CD4-positive, CD25-positive, alpha-beta regulatory T cell (primary cell): ENCODE measurements at places on chromosomes 16 and 17. TPM values are rescaled to one million over a fixed set of nuclear protein-coding genes. Genes with fewer than 3 reads are reported as not detected.

DNA sequence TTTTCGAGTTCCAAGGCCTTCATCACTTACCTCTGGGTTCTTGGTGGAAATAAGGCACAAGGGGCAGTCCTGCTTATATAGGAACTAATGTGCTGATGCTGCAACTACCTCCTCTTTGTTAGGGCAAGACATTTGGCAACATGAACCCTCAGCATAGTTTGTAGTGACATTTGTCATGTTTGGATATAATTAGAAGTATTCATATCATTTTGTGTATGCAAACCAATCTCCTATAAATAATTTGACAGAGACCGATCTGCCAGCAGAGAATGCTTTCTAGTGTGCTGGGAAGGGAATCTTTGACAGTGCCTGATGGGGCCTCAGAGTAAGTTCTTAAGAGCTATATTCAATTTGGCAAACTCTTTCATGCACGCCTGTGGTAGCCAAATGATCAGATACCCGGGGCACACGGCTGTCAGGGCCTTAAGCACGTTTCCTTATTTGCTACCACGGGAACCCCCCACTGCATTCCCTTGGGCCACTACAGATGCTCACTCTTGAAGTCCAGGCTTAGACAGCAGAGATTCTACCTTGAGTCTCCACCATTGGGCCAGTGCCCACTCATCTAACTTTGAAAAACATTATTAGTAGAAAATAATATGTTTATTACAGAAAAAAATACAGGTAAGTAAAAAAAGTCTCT, at the start of gene MYH8:
MYH8 (minus strand) TSS at position 51 of the 643 bp plus-strand sequence. CDS start 1,723 bp downstream, outside the sequence.
- DNase-seq, result no peak

DNA sequence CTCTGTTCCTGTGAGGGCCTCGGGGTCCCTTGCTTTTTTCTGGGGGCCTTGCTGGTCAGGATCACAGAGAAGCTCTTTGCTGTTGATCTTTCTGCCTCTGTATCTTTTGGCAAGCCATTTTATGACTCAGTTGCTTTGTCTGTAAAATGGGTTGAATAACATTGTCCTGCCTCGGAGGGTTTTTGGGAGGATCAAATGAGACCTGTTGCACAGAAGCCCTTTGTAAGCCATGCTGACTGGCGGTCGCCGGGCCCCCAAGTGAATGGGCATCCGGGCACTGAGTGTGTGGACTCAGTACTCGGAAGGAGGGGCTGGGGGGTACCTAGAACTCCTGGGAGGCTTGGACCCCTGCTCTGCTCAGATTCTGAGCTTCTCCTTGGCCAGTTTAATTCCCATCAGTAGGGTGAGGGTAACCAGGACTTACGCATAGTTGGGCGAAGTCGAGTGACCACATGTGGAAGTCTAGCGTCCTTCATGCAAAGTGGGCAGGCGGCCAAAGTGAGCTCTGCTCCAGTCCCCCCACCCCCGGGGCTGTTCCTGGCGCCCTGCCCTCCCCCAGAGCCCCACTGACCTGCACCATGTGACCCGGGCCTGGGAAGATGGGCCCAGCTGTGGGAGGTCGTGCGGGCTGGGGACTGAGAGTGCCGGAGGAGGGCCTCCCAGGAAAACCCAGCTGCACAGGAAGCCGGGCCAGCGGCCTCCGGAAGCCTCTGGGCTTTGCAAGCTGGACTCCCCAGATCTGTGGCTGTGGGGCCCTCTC, 284.0 kb downstream of the SEC14L1 start:
- DNase-seq, result no peak

- DNase-seq, result no peak
These were observed 93.3 kb downstream of the FOXL1 start for GRCh38 chr16:86671486-86672178.

GRCh38 chr17:58105093-58105492, 21.9 kb downstream of the DYNLL2 start:
- no peak for DNase-seq

DNA sequence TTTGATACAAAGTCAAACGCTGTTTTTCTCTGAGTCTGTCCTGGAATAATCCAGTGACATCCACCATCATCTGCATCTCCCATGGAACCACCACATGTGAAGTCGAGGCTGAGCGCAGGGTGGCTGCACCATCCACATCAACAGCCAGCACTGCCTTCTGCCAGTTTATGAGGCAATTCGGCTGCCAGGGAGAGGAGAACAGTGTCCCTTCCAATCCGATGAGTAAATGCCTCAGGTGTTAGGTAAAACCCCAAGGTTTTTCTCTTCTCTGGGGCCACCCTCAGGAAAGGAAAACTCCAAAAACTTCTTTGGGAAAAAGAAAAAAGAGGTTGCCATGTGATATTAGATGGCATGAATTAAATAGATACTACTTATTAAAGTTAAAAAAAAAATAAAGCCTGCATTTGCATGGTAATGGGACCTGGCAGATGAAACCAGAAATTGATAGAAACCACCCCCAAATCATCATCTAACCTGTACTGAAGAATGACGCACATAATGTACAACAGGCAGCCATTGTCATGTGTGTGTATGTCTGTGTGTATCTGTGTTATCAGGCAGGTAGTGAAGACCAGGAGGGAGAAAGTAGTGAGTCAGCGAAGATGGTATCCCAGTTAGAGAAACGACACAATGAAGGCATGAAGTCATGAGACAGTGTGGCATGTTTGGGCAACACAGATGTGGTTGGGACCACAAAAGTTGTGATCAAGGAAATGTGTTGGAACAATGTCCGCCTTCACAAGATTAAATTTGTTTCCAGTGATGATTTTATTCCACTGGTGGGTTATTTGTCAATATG, 478.7 kb downstream of the CDH13 start:
- DNase-seq, result no peak

DNA sequence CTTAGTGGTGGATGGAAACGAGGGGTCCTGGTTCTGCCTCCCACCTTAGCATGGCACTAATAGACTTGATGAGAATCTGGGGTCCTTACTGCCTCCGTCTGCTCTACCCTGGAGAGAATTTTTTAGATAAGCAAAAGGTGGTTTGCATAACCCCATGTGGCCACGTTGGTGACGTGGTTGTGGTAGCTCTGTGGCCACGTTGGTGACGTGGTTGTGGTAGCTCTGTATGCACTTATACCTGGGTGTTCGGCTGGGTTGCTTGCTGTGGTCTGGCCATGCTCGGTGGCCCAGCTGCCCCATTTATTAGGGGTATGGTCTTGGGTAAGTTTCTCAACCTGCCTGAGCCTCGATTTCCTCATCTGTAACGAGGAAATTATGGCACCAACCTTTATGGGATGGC, 13.0 kb downstream of the SPIRE2 start:
- DNase-seq, result peak; percentile 15

- no peak for DNase-seq
These were observed 3.6 kb upstream of the XAF1 start for GRCh38 chr17:6752068-6752909.

DNA sequence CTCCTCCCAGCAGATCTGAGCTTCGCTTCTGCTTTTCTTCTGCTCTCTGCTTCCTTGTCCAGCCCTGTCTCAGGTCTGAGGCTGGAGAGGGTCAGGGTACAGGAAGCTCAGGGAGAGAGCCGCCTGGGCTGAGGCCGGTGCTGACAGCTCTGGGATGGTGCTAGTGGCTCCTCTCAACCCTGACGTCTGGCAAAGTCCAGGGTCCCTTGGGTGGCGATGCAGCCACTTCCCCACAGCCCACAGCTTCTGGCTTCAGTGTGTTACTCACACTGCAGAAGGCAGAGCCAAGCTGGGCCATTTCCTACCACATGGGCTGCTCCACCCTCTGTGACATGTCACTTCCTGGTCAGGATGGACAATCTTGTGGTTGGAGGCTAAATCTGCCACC, at the start of gene CD300C:
CD300C (minus strand) TSS at position 273 of the 388 bp plus-strand sequence. CDS start 333 bp downstream, outside the sequence.
- peak; percentile 23 for DNase-seq

GRCh38 chr16:54049591-54050458, 236.8 kb downstream of the IRX3 start:
- no peak for DNase-seq

- no peak for DNase-seq
These were observed 141.8 kb downstream of the LAT start for GRCh38 chr16:29126616-29127015.

DNA sequence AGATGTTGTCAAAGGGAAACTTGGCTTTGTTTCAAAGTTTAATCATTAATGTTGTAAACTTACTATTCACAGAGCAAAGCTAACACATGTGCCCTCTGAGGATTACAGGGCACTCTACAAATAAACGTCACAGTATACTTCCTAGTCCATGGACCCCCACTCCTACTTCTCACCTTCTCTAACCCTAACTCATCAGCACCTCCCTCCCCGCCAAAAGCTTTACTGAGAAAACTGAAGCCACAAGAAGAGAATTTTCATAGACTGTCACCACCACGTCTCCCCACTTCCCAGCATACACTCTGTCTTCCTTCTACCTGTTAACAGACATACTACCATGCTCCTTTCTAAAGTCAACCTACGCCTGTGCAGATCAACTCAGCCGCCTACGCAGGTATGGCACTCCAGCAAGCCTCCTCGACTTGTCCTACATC, 29.0 kb downstream of the HELZ start:
- no peak for DNase-seq

GRCh38 chr16:66366433-66367299, at the start of gene CDH5:
CDH5 (plus strand) TSS chr16:66366691; CDS start chr16:66379338, 12,647 bp downstream.
- DNase-seq, result no peak

DNA sequence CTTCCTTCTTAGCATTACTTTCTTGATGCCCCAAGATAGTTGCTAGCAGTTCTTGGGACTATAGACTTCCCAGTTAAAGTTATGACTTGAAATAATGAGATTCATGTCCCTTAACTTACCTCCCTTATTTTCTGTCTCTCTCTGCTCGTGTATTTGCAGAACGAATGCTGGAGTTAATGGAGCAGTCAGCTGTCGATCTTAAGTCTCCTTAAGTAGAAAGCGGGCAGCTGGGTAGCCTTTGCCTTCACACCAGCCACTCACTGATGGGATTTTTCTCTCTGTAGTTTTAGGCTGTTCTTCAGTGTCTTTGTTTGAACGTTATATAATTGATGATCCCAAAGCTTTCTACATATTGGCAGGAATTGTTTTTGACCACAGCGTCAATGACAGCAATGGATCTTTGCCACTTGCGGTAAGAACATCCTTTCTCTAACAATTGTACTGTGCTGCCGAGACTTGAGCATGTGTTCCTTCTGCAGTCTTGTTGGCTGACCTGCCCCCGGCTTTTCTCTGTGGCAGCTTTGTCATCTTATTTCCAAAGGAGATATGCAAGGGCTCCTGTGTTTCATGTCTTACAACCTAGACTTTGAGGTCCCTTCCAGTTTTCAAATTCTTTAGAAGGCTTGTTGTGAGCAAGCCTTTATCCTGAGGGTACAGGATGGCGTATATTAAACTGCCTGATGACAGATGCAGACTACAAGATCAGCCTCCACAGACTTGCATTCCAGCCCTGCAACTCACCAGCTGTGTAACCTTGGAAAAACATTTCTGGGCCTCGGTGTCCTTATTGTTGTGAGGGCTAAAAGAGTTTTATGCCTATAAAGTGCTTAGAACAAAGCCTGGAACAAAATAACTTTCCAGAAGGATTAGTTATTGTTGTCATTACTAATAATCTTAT, 25.1 kb upstream of the ABCA3 start:
- no peak for DNase-seq

DNA sequence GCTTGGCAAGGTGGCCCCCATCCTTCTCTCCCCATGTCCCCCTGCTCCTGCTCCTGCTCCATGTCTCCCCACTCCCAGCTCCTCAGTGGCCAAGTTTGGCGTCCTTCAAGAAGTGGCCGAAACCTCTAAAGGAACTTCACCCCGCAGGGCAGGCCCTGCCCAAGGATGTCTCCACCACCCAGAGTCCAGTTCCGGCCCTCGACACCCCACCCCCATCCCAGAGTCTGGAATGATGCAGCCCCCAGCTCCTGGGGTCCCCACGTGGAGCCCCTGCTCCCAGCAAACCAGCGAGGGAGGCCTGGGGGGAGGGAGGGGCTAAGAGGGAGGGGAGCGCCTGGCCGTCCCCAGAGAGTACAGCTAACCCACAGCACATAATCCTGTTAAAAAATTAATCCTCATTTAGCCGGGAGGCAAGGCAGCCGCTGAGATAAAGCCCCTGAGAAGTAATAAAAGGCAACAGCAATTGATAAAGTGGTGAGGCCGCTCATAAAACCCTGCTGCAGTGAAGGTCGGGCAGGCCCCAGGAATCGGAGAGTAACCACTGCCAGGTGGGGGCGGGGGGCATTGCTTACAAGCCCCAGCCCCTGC, 9.9 kb upstream of the ENPP7 start:
- no peak for DNase-seq

- no peak for DNase-seq
These were observed 162.7 kb upstream of the CDC42EP4 start for GRCh38 chr17:73474370-73474988.

Gene SEPTIN1
- total RNA-seq, result 198 TPM

Gene SRCAP
- 83.0 TPM for total RNA-seq
